ENCODE measurements at places on chromosomes 7 and 10.

- DNase-seq: no peak
These were observed 411.5 kb downstream of the TYW1 start for GRCh38 chr7:67408109-67408508.

- no peak for DNase-seq
These were observed 278.8 kb downstream of the DNAJB9 start for GRCh38 chr7:108848486-108848885.

DNA sequence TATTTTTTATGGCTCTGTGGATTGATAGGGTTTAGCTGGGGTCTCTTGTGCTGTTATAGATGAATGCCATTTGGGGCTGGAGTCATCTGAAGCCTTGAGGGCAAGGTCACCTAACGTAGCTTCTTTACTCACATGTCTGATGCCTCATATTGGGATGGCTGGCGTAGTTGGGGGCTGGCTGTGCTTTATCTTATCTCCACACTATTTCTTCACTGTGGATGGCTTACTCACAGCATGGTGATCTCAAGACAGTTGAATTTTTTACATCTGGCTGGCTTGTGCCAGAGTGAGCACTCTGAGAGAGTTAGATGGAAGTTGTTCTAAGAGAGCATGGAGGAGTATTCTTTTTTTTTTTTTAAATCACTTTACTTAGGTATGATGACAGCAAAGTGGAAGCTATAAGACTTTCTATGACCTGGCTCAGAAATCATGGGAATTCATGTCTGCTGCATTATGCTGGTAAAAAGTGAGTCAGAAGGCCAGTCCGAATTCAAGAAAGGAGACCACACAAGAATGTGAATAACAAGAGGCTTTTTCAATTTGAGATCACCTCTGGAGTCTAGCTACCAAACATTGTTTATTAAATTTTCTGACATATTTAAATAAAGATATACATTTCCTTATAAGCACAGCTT lies 252.4 kb upstream of the TPK1 start:
- no peak for DNase-seq

DNA sequence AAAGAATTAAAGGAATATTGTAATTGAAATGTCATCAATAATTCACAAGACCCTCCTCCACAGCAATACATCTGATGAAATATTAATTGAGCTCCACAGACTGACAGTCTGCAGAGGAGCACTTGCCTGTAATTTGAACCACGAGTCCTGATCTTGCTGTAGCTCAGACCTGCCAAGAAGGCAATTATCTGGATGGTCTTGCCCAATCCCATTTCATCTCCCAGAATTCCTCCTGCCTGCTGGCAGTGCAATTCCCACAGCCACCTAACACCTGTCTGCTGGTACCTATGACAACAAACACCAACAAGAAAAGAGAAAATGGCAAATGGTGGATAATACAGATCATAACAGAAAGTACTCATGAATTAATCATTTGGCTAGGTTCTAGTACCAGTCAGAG lies 38.5 kb downstream of the ERCC6 start:
- no peak for DNase-seq

DNA sequence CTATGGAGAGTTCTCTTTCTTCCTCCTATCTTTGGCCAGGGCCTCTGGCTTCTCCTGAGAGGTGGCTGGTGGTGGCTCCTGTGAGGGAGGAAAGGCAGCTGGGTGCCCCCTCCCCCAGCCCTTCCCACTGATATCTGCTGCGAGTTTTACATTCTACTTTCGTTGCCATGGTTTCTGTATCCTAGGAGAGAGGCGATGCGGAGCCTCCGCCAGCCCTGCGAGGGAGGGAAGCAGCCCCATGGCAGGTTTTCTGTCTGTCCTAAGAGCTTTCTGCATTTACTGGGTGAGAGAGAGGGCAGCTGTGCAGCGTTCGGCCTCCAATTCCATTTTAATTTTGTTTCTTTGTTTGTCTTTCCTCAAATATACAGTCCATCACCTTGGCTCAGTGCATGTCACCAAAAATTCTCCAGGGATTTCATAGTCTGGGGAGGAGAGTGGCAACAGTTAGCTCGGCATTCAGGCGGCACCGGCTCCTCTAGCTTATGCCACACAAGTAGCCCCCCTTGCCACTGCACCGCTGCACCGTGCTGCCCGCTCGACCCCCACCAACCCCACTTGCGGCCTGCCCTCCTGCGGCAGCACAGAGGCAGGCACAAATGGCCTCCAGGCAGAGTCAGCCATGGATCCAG lies 20.4 kb downstream of the DNAJB12 start:
- DNase-seq: peak; percentile 51

DNA sequence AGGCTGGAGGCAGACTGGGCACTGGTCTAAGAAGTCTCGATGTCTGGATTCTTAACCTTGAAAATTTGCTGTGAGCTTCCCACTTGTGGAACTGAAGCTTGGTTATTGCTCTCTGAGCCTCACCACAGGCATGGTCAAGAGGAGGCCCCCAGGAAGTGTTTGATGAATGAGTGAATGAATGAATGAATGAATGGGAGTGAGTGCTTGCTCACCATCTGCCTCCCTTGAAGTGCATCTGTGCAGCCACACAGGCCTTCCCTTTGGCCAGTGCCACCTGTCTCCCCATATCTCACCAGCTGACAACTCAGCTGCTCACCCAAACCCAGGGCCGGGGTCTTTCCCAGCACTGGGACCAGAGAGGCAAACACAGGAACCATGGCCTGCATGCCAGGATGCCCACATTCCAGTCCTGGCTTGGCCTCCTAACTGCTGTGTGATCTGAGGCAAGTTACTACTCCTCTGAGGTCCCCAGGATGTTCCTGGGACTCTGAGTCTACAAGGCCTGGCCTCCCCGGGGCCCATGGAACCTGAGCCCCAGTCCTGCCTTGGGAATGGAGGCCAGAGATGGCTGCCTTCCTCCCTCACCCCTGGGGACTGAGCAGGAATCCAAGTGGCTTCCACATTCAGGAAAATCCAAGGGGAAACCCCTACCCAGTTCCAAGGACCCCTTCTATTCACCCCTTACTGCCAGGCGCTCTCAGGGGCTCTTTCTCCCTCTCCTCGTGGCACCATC lies 51.4 kb upstream of the SLC29A3 start:
- no peak for DNase-seq

- no peak for DNase-seq
These were observed 289.4 kb upstream of the LRRN3 start for GRCh38 chr7:110801502-110801901.

DNA sequence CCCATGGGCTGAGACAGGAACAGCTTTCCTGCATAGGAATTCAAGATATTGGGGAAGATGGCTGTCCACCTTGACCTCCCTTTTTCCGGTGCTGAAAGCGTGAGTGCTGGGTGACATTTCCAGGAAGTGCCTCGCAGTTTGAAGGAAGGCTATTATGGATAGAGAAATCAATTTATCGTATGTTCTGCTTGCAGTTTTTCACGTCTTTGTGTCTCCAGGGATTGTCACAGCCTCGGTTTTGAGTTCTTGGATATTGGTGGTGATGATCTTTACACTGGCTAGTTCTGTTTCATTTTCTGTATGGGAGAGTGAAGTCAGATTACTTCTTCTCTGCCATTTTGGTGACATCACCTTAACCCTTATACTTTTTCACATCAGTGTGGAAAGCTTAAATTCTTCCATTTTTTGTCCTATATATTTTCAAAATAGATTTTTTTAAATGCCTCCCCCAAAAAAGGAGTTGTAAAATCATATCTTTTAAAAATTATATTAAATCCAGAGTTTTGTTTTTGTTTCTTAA lies 102.5 kb upstream of the APBB1IP start:
- no peak for DNase-seq

DNA sequence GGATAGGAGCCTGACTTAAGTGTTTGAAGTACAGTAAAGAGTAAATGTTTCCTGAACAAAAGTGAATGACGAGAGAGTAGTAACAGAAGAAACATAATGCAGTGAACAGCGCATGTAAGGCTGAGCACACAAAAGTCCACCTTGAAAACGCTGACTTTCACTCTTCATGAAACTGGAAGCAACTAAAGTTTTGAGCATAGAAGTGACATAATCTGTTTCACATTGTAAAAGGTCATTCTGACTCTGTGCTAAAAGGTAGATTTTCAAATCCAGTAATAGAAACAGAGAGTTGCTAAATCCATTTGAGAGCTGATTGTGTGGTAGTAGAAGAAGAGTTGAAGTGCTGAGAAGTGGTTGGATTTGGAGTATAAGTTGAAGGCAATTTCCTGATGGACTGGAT lies 1037.0 kb downstream of the CNTNAP2 start:
- no peak for DNase-seq

GRCh38 chr10:188546-188945 lies 53.3 kb downstream of the ZMYND11 start:
- no peak for DNase-seq

- no peak for DNase-seq
These were observed 135.3 kb upstream of the VWC2 start for GRCh38 chr7:49638166-49638565.

GRCh38 chr7:129271500-129272355 lies 46.9 kb downstream of the AHCYL2 start:
- peak; percentile 10 for DNase-seq

GRCh38 chr7:20700453-20701227 lies 85.2 kb downstream of the ABCB5 start:
- no peak for DNase-seq

DNA sequence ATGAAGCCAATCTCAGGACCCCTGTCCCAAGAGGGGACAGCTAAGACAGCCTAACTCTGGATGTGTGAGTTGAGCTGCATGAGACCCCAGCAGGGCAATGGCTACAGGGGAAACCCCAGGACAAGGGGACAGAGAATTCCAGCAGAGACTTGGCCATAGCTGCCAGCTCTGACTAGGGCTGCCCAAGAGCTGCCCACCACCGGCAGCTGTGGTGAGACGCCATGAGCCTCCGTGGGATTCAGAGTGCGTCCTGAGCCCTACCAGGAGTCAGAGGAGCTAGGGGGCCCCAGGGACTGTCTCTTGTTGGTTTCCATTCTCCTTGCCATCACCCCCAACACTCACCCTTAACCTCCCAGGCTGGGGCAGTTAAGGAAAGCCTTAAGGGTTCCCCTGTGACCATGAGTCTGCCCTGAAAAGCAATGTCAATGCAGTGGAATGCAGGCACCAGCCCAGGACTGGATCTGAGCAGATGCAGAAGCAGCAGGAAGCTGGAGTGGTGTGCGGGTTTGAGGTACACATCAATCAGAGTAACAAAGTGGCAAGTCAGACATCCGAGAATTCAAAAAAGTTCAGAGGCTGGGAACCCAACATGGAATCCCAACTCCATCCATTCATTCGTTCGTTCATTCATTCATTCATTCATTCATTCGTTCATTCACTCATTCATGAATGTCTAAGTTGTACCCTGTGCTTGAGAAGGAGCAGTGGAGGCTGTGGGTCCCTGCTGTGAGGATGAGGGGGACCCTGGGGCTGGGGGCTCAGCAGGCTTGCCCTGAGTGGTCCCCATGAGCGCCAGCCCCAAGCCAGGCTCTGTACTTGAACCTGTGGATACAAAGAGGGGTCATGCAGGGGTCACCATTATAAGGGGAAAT lies 52.9 kb downstream of the C10orf120 start:
- DNase-seq: no peak
